Activated CD4-positive, CD25-positive, alpha-beta regulatory T cell treated with anti-CD3 and anti-CD28 coated beads, Interleukin-2, amount 50 U/mL, for 16 hours (primary cell): ENCODE measurements at places on chromosomes 13 and 19.

GRCh38 chr19:51372649-51373504 lies at the start of gene NKG7:
Gene NKG7, minus strand, starts transcription at chr19:51372654. Its CDS starts 119 bp downstream, at chr19:51372535.
- DNase-seq: no peak

DNA sequence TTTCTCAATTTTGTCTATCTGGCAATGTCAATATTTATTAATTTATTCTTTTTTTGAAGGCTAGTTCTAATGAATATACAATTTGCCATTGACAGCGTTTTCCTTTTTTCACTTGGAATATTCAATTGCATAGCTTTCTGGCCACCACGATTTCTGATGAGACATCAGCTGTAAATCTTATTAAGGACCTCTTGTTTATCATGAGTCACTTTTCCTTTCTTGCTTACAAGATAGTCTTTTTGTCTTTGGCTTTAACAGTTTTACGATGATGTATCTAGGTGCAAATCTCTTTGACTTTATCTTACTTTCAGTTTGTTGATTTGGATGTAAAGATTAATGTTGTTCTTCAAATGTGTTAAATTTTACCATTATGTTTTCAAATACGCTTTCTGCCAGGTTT lies 991.6 kb upstream of the SLC10A2 start:
- no peak for DNase-seq

- no peak for DNase-seq
Observed at GRCh38 chr19:17599780-17600179, 44.3 kb downstream of the COLGALT1 start.

GRCh38 chr19:39555883-39556282 lies 15.9 kb upstream of the EID2 start:
- no peak for DNase-seq

GRCh38 chr19:37845932-37846331 lies 60.5 kb downstream of the WDR87 start:
- no peak for DNase-seq

DNA sequence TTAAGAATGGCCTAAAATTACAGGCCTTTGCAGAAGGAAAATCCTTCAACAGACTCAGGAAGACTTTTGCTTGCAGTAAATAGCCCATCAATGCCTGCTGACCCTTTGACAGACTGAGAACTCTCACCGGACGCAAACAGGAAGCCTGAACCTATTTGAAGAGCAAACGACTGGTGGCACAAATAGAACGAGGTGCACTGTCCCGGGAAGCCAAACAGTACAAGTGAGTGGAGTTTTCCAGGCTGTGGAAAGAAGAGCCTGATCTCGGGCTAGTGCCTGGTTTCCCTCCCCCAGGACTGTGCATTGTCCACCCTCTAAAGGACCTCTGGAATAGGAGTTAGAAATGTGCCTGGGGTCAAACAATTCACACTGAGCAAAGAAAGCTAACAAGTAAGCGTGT lies 165.5 kb downstream of the FGF14 start:
- no peak for DNase-seq

GRCh38 chr13:43977911-43978310 lies 98.2 kb downstream of the LACC1 start:
- no peak for DNase-seq

- no peak for DNase-seq
Observed at GRCh38 chr19:56842412-56842811, 1.9 kb upstream of the PEG3 start.

DNA sequence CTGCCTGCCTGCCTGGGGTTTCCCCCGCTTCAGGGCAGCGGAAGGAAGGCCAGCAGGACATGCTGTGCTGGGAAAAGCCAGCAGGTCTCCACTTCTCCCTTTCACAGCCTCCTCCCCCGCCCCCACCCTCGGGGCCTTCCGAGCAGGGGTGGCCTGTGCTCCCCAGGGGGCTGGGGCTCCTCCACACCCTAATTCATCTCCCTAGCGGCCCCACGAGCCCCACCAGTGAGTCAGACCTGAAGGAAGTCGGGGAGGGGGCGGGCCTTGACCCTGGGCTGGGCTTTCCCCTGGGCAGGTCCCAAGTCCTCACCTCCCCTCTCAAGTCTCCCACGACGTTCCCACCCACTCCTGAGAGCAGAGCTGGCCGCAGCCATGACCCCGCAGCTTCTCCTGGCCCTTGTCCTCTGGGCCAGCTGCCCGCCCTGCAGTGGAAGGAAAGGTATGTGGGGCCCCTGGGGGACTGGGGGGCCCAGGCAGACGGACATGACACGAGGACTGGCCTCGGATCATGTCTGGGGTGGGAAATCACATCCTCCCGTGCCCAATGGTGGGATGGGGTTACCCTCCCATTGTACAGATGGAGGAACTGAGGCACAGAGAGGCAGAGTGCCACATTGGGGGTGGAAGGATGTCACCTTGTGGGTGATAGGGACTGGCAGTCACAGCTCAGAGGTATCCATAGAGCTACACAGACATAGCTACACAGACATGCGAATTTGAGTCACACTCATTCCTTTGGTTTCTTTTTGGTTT lies at the start of gene EBI3:
Gene EBI3, plus strand, starts transcription at position 345 of the 753 bp plus-strand sequence. Its CDS starts 28 bp downstream, at position 373.
- DNase-seq: no peak
